B cell (primary cell): ENCODE measurements at places on chromosomes 12 and 14. TPM values are rescaled to one million over a fixed set of nuclear protein-coding genes. Genes with fewer than 3 reads are reported as not detected.

KRT6A gene
- not detected in 2 replicates for polyA plus RNA-seq

B4GALNT1 gene
- polyA plus RNA-seq = 0.04 and 0.12 TPM in 2 replicates

GALNT9 gene
- 0.99 and 2.4 TPM in 2 replicates for polyA plus RNA-seq

TAS2R19 gene
- polyA plus RNA-seq = 0.34 and 0.42 TPM in 2 replicates

EIF2S3B gene
- polyA plus RNA-seq = 0.45 and 0.56 TPM in 2 replicates

KITLG gene
- not detected in 2 replicates for polyA plus RNA-seq

KIF26A gene
- 0.15 TPM in 1 of 2 replicates, not detected in the other for polyA plus RNA-seq

AKAP5 gene
- polyA plus RNA-seq = 0.21 and 0.32 TPM in 2 replicates

MYO1H gene
- polyA plus RNA-seq = not detected in 2 replicates
